ENCODE measurements at places on chromosomes 12 and 14.

- ATAC-seq: no peak
Observed at GRCh38 chr12:8453021-8453513, 2.7 kb upstream of the CLEC6A start.

DNA sequence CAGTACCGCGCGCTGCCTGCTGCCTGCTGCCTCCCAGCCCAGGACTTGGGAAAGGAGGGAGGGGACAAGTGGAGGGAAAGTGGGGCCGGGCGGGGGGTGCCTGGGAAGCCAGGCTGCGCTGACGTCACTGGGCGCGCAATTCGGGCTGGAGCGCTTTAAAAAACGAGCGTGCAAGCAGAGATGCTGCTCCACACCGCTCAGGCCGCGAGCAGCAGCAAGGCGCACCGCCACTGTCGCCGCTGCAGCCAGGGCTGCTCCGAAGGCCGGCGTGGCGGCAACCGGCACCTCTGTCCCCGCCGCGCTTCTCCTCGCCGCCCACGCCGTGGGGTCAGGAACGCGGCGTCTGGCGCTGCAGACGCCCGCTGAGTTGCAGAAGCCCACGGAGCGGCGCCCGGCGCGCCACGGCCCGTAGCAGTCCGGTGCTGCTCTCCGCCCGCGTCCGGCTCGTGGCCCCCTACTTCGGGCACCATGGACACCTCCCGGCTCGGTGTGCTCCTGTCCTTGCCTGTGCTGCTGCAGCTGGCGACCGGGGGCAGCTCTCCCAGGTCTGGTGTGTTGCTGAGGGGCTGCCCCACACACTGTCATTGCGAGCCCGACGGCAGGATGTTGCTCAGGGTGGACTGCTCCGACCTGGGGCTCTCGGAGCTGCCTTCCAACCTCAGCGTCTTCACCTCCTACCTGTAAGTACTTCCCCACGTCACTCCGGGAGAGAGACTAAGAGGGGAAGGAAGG is at the start of gene LGR5:
LGR5 (plus strand) TSS at position 186 of the 732 bp plus-strand sequence; CDS start at position 469, 283 bp downstream.
- ATAC-seq: peak; percentile 67

- no peak for ATAC-seq
Observed at GRCh38 chr14:31568671-31569070, 7.5 kb downstream of the NUBPL start.

GRCh38 chr14:102079700-102079979 is 7.2 kb downstream of the HSP90AA1 start:
- no peak for ATAC-seq

- ATAC-seq: no peak
Observed at GRCh38 chr12:102869571-102869970, 47.5 kb downstream of the PAH start.

DNA sequence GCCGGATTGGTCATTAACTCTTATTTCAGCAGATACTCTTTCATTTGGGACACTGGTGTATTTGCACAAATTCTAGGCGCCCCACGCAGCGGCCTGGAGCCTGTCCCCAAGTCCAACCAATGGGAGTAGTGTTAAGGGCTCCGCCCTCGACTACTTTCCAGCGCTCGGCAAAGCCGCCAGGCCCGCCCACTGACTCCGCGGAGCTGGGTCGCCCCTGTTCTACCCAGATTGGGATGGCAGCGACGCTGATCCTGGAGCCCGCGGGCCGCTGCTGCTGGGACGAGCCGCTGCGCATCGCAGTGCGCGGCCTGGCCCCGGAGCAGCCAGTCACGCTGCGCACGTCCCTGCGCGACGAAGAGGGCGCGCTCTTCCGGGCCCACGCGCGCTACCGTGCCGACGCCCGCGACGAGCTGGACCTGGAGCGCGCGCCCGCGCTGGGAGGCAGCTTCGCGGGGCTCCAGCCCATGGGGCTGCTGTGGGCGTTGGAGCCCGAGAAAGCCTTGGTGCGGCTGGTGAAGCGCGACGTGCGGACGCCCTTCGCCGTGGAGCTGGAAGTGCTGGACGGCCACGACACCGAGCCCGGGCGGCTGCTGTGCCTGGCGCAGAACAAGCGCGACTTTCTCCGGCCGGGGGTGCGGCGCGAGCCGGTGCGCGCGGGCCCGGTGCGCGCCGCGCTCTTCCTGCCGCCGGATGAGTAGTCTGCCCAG is at the start of gene ACOT6:
ACOT6 (plus strand) TSS at position 179 of the 707 bp plus-strand sequence; CDS start at position 234, 55 bp downstream.
- ATAC-seq: peak; percentile 92
